Hippocampal formation (tissue), 2 donors: ENCODE measurements at places on chromosomes 3 and 15.

DNA sequence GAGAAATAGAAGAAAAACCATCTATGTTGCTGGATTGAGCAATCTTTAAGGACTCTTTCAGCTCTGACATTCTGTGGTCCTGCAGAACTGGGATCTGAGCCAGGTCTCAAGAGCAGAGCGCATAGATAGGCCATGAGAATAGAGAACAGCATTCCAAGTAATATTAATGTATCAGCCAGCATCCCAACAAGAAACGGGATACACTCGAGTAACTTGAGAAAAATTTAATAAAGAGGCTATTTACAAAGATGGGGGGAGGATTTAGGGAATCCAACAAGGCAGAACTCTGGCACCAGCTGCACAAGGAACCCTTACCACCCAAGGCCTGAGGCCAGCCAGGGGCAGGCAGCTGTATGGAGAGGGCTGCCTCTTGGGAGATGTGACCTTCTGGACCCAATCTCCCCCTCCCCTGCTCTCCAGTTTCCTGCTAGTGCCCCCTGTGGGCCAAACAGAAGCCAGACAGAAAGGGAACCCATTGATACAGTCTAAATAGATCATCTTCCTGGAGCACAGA, 8.2 kb downstream of the TMOD2 start:
- no peak for DNase-seq

DNA sequence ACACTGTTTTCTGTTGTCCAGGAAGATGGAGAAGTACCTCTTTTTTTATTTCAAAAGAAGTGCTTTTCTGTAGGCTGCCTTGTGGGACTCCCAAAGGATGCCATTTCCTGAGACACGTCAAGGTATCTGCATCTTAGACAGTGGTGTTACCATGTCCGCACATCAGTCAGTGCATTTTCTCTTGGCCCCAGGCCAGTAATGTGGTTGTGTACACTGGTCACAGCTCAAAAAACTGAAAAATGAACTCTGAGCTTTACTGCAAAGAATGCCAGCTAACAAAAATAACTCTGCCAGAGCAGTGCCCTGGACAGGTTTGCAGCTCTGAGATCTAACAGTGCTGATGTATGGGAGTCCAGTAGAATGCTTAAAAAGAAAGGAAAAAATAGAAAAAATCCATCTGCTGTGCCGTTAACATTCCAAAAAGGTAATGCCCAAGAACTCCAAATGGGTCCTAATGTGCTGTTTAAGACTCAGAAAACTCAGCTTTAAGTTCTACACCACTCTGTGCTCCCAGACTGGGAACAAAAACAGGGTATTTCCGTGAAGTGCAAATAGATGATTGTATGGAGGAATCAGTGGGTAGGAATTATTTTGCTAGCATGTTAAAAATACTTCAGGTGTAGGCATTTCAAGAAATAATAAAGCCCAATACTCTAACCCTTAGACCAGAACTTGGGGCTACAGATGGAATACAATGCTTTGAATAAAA, 315.9 kb downstream of the FEZF2 start:
- no peak for DNase-seq

DNA sequence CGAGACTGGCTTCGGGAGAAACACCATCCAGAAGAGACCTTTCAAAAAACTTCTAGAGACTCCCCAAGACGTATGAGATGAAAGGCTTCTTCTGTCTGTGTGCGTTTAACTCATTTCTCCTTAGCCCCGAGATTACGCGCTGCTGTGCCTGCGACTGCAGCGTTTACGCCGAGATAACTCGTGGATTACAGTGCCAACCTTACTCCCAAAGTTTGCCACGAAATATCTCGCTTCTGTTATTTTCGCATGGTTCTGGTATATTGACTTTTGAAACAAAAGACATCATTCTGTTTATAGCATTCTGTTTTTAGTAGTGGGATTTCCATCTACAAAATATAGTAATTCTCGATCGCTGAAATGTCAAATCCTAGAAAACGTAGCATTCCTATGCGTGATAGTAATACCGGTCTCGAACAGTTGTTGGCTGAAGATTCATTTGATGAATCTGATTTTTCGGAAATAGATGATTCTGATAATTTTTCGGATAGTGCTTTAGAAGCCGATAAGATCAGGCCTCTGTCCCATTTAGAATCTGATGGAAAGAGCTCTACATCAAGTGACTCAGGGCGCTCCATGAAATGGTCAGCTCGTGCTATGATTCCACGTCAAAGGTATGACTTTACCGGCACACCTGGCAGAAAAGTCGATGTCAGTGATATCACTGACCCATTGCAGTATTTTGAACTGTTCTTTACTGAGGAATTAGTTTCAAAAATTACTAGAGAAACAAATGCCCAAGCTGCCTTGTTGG, 467 bp downstream of the PGBD4 start:
- DNase-seq: no peak

GRCh38 chr3:43455233-43455632, 166.6 kb downstream of the ANO10 start:
- no peak for DNase-seq

- DNase-seq: no peak
These were observed 8.6 kb downstream of the ZNF445 start for GRCh38 chr3:44468572-44469520.

DNA sequence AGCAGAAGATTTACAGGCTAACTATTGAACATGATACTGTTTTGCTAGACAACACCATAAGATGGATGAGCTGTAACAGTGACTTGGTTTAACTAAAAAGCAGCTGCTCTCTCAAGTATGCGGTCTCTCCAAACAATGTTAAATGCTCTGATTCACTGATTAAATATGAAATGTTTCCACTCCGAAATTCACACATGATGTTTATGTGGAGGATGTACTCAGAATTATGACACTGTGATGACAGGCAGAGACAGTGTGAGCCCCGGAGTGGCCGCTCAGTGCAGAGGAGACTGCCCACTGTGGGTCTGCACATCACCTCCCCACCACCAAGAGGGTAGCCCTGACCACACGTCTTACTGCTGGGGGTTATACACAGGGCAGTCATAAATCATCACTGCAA, 83.9 kb upstream of the MEX3B start:
- DNase-seq: no peak

DNA sequence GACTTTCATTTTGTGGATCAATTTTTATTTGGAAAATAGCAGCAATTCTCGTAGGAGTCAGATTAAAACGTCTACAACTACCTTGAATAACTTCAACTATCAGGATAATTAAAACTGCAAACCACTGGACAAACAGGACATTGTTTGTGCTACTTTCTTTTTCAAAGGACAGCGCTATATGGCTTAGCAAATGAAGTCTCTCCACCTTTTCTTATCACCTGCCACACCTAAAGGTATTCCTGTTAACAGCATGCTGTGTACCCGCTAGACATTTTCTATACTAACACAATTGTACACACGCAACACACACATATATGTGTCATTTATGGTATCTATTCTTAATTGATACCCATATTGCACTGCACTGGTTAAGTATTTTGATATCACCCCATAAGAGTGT, 19.2 kb downstream of the MNS1 start:
- DNase-seq: no peak

DNA sequence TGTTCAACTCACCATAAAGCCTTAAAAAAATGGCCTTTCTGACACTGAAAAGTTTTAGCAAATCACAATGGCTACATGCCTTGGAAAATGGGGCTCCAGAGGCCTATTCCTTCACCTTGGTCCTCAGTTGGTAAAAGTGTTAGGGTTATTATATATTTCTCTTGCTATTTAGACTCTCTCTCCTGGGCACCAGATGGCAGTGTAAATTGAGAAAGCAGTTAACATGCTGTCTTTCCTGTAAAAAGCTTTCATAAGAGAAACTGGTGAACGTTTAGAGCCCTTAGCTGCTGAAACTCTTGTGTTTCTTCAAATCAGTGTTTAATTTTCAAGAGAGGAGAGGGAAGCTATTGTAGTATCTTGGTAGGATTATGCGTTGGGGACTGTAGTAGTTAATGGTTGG, 89.9 kb downstream of the LRTM1 start:
- no peak for DNase-seq

DNA sequence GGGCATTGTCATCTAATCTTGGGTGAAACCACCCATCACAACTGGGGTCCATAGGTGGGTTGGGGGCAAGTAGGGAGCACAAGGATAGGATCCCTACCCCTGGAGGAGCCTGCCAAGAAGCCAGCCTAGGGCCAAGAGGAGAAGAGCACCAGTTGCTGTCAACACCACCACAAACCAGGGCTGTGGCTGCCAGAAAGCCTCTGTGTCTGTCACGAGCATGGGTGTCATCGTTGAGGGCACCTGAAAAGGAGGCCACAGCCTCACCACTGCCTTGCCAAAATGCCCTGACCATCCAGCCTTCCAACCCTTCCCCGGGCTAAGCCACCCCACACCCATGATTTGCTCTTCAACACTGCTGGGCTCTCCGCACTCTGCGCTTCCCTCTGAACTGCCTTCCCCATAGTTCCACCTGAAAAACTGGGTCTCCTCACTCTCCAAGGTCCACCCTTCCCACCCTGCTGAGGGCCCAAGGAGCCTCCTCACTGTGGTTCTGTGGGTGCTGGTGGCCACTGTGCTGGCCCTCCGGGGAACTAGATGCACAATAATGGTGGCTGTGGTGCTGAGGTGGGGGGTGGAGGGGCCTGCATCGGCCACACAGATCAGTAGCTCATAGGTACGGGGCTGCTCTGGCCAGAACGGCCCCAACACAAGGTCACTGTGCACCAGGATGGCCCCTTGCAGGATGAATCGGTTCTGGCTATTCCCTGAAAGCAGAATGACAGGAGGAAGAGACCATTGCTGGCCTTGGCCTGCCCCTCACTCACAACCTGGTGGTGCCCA, 6.2 kb upstream of the IP6K1 start:
- no peak for DNase-seq

- no peak for DNase-seq
These were observed 102.9 kb downstream of the CHST2 start for GRCh38 chr3:143222505-143222904.

DNA sequence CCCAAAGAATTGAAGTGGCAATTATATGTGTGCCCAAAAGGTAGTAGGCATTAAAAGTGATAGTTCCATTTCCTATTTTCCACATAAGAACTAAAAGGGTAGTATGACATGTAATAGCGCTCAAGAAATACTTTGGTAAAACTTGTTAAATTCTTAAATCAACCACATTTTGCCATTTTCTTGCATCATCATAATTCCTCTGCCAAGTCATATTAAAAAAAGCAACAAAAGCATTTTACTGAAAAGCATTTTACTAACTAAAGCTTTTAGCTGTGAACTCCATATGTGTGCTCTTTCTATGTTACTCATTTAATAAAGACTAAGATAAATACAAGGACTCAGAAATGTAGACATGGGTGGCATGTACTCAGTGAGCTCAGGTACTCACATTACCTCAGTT, 70.1 kb downstream of the GPR160 start:
- no peak for DNase-seq

- no peak for DNase-seq
These were observed 55.7 kb downstream of the IQSEC1 start for GRCh38 chr3:13017361-13018042.
